ENCODE measurements at places on chromosomes 13 and 19. TPM values are rescaled to one million over a fixed set of nuclear protein-coding genes. Genes with fewer than 3 reads are reported as not detected.

DNA sequence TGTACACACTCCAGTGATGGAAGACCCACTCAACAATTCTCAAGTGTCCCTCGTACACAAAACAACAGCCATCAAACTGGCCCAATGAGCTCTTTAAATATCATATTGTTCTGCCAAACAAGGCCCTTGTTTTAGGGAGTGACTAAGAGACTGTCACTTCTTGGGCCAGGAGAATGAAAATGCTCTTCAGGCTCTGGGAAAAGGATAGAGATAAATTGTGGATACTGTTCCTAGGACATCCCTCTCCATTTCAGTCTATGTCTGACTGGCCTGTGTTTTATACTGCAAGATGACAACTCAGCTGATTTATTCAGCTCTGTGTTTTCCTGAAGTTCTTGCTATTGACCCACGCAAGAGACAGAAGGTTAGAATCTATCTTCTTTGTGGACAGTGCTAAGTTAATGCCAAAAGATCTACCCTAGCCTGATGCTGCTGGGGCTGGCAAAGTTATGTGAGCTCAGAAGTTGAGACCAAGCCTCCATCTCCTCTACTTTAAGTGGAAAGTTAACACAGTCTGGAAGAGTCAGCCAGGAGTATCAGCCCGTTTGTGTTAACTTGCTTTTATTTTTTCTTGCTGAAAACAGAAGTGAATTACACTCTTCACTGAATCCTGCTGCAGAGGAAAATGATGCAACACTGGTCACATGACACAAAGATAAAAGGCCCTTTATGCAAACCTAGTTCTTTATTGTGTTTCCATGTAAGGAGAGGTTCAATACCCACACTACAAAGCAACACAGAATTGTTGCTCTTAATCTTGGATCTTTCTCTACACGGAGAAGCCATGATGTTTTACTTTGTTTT, 14.6 kb downstream of the FRY start:
- H3K4me3 ChIP-seq, result no peak overlapping the region
- DNase-seq, result peak; percentile 36
- peaks cover 21% of the 10 kb centered on the region for H3K4me1 ChIP-seq
- H3K27me3 ChIP-seq, result no peaks in the 10 kb centered on the region

Gene SPRED3
- total RNA-seq, result 1.2 TPM

Gene KLK8
- total RNA-seq, result not detected

Gene KLF1
- not detected for total RNA-seq

Gene KLK6
- not detected for total RNA-seq

DNA sequence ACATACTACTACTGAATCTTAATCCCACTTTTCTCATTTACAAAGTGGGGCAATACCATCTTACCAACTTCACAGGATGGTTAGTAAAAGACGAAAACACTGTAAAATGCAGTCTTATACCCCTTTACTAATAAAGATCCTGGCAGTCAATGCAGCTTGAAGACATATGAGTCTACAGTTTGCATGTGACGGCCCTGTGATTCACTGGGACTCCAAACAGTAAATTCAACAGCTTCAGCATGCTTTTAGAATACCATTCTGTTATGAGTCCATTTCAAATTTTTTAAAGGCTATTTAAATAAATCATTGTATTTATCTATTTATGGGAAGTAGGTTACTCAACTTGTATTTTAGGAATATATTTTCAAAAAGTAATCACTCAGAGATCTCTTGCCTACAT, 629.1 kb downstream of the LIG4 start:
- no peaks in the 10 kb centered on the region for H3K4me1 ChIP-seq
- H3K4me3 ChIP-seq, result no peak overlapping the region
- H3K27ac ChIP-seq, result no peak overlapping the region
- no peak for DNase-seq
- no peaks in the 10 kb centered on the region for H3K27me3 ChIP-seq
- H3K36me3 ChIP-seq, result no peaks in the 10 kb centered on the region

Gene RNF17
- total RNA-seq, result not detected

DNA sequence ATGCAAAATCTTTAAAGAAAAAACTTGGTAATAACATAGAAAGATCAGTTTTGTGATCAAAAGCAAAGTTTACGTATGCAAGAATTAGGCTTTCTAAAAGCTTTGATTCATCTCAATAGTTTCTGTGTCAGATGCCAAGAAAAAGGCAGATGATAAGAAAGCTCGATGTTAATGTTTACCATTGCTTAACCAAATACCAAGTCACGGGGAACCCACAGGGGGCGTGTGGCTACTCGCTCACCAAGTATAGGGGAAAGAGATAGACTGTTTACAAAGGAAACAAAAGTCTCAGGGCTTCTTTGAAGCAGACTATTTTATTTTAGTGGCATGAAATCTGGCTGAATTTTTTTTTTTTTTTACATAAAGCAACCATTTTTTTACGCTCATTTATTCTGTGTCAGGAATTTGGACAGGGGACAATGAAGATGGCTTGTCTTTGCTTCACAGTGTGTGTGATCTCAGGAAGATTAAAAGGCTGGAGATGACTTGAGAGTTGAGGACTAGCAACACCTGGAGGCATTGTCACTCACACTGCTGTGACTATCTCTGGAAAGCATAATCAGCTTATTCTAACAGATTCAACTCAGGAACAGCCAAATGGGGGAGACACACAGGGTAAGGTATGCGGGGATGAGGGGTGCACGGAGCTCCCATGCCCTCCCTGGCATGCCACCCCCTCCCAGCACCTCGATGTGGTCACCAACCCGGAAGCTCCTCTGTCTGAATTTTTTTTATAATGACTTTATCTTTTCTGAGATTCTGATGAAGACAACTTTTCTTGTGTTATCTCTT, 24.9 kb downstream of the RCBTB1 start:
- DNase-seq, result no peak
- H3K4me3 ChIP-seq, result no peak overlapping the region
- H3K27ac ChIP-seq, result no peak overlapping the region
- H3K27me3 ChIP-seq, result no peaks in the 10 kb centered on the region
- no peaks in the 10 kb centered on the region for H3K4me1 ChIP-seq
- peaks cover 4% of the 10 kb centered on the region for H3K36me3 ChIP-seq

Gene IQCN
- total RNA-seq, result 63.6 TPM

DNA sequence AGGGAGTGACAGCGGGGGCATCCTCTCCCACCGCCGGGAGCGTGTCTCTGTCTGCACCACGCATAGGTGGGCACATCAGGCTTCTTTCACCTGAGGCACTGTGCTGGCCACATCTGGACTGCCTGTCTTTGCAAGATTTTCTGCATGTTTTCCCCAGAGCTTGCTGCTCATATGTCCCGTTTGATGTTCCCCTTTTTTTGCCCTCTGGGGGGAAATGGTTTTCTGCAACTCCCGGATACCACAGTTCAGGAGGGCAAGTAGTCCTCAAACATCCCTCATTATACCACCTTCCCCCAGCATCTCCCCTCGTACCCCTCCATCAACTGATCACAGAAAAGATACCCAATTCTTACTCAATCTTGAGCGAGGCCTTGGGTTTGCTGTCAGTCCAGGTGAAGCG, 168.0 kb downstream of the PAN3 start:
- H3K4me1 ChIP-seq, result no peaks in the 10 kb centered on the region
- H3K27ac ChIP-seq, result no peak overlapping the region
- no peak overlapping the region for H3K4me3 ChIP-seq
- H3K27me3 ChIP-seq, result no peaks in the 10 kb centered on the region
- DNase-seq, result no peak

Gene TM9SF2
- 63.6 TPM for total RNA-seq

Gene AP3D1
- total RNA-seq, result 96.4 TPM

Gene GRIK5
- total RNA-seq, result 0.27 TPM

Gene ZNF708
- 38.2 TPM for total RNA-seq

- no peaks in the 10 kb centered on the region for H3K4me1 ChIP-seq
- no peaks in the 10 kb centered on the region for H3K27me3 ChIP-seq
- H3K36me3 ChIP-seq, result no peaks in the 10 kb centered on the region
These were observed 234.6 kb downstream of the SLITRK6 start for GRCh38 chr13:85564598-85564997.

GRCh38 chr19:55579766-55580621, 654 bp downstream of the ZNF579 start:
- H3K4me3 ChIP-seq, result peak overlapping the region; percentile 78
- peak overlapping the region; percentile 80 for H3K27ac ChIP-seq
- H3K36me3 ChIP-seq, result no peaks in the 10 kb centered on the region

Gene MAP4K1
- 415 TPM for total RNA-seq

Gene KCNN1
- total RNA-seq, result not detected

- H3K4me3 ChIP-seq, result no peak within 1 kb of the TSS
- peaks cover 34% of the 10 kb centered on the region for H3K4me1 ChIP-seq
- no peak within 1 kb of the TSS for H3K27ac ChIP-seq
- DNase-seq, result no peak
- no peaks in the 10 kb centered on the region for H3K36me3 ChIP-seq
These were observed at the start of gene HRC for GRCh38 chr19:49155005-49155819. HRC (minus strand) TSS chr19:49155396; CDS start chr19:49155237, 159 bp downstream.

Gene LHB
- total RNA-seq, result 1.1 TPM

- no peaks in the 10 kb centered on the region for H3K36me3 ChIP-seq
- H3K27ac ChIP-seq, result no peak overlapping the region
- no peak for DNase-seq
- H3K4me3 ChIP-seq, result no peak overlapping the region
- no peaks in the 10 kb centered on the region for H3K27me3 ChIP-seq
These were observed 941.9 kb upstream of the SLC10A2 start for GRCh38 chr13:104008075-104008474.

- H3K27ac ChIP-seq, result no peak overlapping the region
- H3K4me1 ChIP-seq, result no peaks in the 10 kb centered on the region
- DNase-seq, result peak; percentile 44
These were observed 221.8 kb downstream of the OLFM4 start for GRCh38 chr13:53250272-53250875.

Gene R3HDM4
- total RNA-seq, result 176 TPM

Gene IZUMO2
- total RNA-seq, result not detected

GRCh38 chr19:18682807-18683108, 722 bp upstream of the CRTC1 start:
- H3K27me3 ChIP-seq, result no peaks in the 10 kb centered on the region
- H3K4me1 ChIP-seq, result peaks cover 12% of the 10 kb centered on the region
- DNase-seq, result no peak
- no peaks in the 10 kb centered on the region for H3K36me3 ChIP-seq
- peak overlapping the region; percentile 46 for H3K27ac ChIP-seq

Gene ERICH4
- total RNA-seq, result not detected

DNA sequence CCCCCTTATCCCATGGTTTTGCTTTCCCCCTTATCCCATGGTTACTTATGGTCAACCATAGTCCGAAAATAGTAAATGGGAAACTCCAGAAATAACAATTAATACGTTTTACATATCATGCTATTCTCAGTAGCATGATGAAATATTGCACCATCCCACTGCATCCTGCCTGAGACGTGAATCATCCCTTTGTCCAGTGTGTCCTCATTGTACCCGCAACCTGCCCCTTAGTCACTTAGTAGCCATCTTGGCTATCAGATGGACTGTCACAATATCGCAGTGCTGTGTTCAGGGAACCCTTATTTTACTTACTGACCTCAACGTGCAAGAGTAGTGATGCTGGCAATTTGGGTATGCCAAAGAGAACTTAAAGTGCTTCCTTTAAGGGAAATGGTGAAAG, 10.5 kb upstream of the NBEA start:
- no peak for DNase-seq
- H3K4me3 ChIP-seq, result no peak overlapping the region
- no peak overlapping the region for H3K27ac ChIP-seq
- no peaks in the 10 kb centered on the region for H3K27me3 ChIP-seq
- no peaks in the 10 kb centered on the region for H3K36me3 ChIP-seq

GRCh38 chr19:2195914-2196313, 32.2 kb downstream of the DOT1L start:
- H3K27me3 ChIP-seq, result no peaks in the 10 kb centered on the region
- peaks cover 65% of the 10 kb centered on the region for H3K36me3 ChIP-seq
- H3K4me3 ChIP-seq, result no peak overlapping the region

DNA sequence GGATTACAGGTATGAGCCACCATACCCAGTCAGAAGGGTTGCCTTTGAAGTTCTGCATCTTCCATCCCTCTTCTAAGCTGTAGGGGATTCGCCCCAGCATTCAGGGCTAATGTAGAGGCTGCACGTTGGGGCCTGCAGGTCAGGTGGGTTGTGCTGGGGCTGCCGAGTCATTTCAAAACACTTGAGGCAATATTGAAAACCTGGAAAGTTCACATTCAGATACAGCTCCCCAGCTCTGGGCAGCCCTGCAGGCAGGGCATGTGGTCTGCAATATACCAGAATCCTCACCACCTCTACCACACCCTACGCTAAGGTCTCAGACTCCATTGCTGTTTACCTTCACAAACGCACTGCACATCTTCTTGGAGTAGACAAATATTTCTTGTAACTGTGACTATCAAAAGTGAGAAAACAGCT, 24.6 kb downstream of the CCNE1 start:
- H3K27ac ChIP-seq, result no peak overlapping the region
- H3K4me3 ChIP-seq, result no peak overlapping the region
- H3K36me3 ChIP-seq, result no peaks in the 10 kb centered on the region
- H3K4me1 ChIP-seq, result peaks cover 21% of the 10 kb centered on the region
- no peaks in the 10 kb centered on the region for H3K27me3 ChIP-seq
- no peak for DNase-seq

DNA sequence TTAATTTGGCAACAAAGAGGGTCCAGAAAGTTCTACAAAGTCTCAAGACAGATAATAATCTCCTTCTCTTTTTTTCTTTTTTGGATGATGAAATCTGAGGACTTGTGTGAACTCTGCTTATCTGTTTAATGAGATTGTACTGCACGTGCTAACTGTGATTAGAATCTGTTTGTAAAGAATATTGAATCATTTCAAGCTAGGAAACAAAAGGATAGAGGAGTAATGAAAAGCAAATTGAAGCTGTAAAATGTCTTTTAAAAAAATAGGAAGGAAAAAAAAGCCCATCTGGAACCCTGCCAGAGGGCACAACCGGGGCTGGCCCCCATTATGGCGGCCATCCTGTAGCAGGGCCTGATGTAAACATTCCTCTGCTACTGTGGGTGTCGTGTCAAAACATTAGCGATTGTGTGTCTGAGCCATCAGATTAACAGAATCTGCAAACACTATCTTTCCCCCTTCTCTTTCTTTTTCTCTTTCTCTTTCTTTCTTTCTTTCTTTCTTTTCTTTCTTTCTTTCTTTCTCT, 83.0 kb downstream of the FLT1 start:
- DNase-seq, result no peak
- peaks cover 26% of the 10 kb centered on the region for H3K4me1 ChIP-seq
- H3K27ac ChIP-seq, result no peak overlapping the region
- no peaks in the 10 kb centered on the region for H3K27me3 ChIP-seq

- H3K27ac ChIP-seq, result no peak overlapping the region
- H3K27me3 ChIP-seq, result peaks cover 40% of the 10 kb centered on the region
- no peak overlapping the region for H3K4me3 ChIP-seq
- peaks cover 66% of the 10 kb centered on the region for H3K4me1 ChIP-seq
- H3K36me3 ChIP-seq, result no peaks in the 10 kb centered on the region
- no peak for DNase-seq
These were observed 3.6 kb downstream of the RGCC start for GRCh38 chr13:41460930-41461329.

GRCh38 chr13:53189162-53189561, 160.5 kb downstream of the OLFM4 start:
- no peaks in the 10 kb centered on the region for H3K4me1 ChIP-seq
- no peak overlapping the region for H3K4me3 ChIP-seq
- no peaks in the 10 kb centered on the region for H3K36me3 ChIP-seq
- no peak overlapping the region for H3K27ac ChIP-seq
- DNase-seq, result no peak

All from B cell (primary cell).